ENCODE measurements at places on chromosomes 6 and 20.

DNA sequence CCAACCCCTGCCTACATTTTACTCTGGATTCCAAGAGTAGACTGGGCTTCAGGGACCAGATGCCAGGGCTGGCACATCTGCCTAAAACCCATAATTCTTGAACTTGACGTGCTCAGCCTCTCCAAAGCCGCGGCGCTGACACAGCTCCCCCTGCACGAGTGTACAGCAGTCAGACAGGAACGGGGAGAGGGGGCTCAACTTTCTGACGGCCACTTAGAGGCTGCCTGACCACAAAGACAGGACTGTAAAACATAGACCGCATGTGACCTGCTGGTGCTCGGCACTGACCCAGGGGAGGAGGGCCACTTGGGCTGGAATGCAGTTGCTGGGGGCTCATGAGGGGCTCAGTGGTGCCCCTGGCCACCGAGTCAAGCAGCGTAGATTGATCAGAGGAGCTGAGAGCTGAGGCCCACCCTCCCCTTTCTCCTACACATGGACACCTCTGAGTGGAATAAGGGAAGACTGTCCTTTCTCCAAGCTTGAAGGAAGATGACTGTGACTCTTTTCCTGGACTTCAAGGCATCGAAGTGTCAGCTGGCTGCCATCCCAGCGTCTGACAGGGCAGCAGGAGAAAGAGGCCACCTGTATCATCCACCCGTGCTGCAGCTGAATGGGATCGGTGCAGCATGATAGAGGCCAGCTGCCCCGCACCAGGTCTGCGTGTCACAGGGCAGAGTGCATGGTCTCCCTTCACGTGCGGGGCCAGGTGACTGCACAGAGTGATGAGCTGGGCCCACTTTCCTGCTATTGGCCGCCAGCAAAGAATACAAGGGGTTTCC lies 171.3 kb upstream of the AGPAT4 start:
- no peak for DNase-seq

GRCh38 chr6:14241255-14242070 lies 123.9 kb downstream of the CD83 start:
- DNase-seq, result no peak

GRCh38 chr6:35475573-35475972 lies 7.4 kb downstream of the RPL10A start:
- DNase-seq, result no peak

GRCh38 chr6:26216886-26217713 lies 129.9 kb downstream of the HFE start:
- DNase-seq, result no peak

DNA sequence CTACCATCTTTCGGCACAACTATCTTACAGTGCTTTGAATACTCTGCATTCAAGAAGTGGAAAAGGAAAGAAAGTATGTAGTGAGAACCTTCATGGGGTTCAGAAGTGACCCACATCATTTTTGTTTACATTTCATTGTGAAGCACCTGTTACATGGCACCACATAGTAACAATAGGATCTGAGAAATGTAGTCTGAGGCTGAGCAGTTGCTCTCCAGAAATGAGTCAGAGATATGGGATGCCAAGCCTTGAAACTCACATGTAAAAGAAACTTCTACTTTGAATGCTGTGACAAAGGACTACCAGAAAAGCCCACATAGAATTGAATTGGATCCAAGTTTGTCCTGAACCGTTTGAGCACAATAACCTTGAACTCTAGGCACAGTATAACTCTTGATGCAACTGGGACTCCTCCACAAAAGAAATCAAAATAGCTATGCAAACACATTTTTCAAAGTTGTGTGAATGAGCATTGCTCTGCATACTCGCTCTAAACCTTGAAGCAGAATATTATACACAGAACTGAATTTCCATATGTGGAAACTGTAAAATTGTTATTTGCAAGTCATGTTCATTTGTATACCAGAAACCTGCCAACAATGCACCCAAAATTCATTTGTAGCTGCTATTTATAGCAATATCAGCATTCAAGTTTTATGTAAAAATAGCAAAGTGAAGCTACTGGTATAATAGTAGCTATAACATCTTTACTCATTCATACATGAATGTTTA lies 400.9 kb upstream of the POU3F2 start:
- DNase-seq, result no peak

- DNase-seq, result no peak
Measured at GRCh38 chr6:4930025-4930691, 73.7 kb downstream of the RPP40 start.

- no peak for DNase-seq
Measured at GRCh38 chr6:43900916-43901732, 131.1 kb downstream of the VEGFA start.

- DNase-seq, result no peak
Measured at GRCh38 chr20:3995749-3996320, 19.5 kb downstream of the RNF24 start.

DNA sequence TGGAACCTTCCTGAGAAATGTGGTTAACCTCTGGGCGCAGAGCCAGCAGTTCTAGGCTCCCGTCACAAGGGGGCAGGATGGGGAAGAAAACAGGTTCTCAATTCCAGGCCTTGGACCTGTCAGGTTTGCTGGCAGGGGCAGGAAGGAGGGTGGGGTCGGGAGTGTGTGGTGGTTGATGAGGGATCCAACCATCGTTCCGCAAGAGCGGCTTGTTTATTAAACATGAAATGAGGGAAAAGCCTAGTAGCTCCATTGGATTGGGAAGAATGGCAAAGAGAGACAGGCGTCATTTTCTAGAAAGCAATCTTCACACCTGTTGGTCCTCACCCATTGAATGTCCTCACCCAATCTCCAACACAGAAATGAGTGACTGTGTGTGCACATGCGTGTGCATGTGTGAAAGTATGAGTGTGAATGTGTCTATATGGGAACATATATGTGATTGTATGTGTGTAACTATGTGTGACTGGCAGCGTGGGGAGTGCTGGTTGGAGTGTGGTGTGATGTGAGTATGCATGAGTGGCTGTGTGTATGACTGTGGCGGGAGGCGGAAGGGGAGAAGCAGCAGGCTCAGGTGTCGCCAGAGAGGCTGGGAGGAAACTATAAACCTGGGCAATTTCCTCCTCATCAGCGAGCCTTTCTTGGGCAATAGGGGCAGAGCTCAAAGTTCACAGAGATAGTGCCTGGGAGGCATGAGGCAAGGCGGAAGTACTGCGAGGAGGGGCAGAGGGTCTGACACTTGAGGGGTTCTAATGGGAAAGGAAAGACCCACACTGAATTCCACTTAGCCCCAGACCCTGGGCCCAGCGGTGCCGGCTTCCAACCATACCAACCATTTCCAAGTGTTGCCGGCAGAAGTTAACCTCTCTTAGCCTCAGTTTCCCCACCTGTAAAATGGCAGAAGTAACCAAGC lies 29.6 kb downstream of the SRSF3 start:
- DNase-seq, result peak; percentile 68

- peak; percentile 80 for DNase-seq
Measured at GRCh38 chr20:51400051-51400926, 142.2 kb downstream of the NFATC2 start.

GRCh38 chr6:71852948-71853347 lies 33.4 kb upstream of the RIMS1 start:
- no peak for DNase-seq

DNA sequence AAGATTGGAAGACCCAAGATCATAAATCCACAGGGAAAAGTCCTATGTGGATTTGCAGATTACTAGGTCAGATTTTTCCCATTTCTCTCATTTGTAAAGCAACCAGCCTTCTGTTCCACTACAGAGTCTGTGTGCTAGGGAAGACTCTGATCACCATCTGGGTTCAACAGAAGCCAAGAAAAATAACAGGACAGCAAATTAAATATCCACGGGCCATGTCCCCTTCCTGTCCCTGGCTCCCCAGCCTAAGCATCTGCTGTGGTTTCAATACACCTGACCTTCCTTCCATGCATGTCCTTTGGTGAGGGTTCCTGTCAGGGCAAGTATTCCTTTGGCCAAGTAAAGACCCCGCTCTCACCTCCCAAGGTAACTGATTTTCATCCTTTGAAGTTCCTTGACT lies 558.8 kb downstream of the KIF16B start:
- DNase-seq, result no peak

- DNase-seq, result no peak
Measured at GRCh38 chr6:131780600-131780999, 27.2 kb upstream of the ENPP1 start.

DNA sequence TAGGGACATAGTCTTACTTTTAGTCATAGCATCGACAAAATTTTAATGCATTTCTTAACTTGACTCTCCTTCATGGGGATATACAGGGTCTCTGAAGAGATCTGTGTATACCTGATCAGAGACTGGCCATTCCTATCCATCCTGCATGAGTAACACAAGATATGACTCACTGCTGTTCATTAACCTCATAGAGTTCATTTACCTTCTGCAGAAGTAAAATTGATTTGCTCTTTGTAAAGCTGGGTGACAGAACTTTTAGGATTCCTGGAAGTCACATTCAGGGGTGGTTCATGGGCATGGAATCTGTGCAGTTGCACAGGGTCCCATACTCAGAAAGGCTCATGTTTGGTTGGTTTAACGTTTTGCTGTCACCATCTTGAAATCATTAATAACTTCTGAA lies 53.2 kb downstream of the PDE7B start:
- DNase-seq, result no peak

DNA sequence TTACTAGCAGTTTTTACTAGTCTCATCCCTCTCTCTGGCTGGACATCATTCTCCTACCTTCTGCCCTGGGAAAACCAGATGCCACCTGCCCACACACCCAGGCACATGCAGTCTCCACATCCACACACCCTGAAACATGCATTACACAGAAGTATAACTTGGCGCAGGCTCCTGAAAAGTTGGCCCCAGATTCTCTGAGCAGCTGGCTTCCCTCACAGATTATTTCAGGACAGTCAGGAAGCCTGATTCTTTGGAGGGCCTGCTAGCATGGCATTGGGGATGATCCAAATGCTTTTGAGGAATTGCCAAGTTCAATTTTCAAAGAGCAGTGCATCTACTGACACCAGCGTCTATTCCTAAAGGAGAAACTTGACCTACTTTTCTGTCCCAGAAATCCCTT lies 27.8 kb upstream of the KIF16B start:
- DNase-seq, result no peak

- no peak for DNase-seq
Measured at GRCh38 chr6:112502351-112503090, 155.4 kb downstream of the RFPL4B start.

GRCh38 chr6:35014786-35015185 lies 125.7 kb downstream of the ANKS1A start:
- no peak for DNase-seq

GRCh38 chr6:149316108-149316727 lies 1.3 kb upstream of the TAB2 start:
- DNase-seq, result no peak

DNA sequence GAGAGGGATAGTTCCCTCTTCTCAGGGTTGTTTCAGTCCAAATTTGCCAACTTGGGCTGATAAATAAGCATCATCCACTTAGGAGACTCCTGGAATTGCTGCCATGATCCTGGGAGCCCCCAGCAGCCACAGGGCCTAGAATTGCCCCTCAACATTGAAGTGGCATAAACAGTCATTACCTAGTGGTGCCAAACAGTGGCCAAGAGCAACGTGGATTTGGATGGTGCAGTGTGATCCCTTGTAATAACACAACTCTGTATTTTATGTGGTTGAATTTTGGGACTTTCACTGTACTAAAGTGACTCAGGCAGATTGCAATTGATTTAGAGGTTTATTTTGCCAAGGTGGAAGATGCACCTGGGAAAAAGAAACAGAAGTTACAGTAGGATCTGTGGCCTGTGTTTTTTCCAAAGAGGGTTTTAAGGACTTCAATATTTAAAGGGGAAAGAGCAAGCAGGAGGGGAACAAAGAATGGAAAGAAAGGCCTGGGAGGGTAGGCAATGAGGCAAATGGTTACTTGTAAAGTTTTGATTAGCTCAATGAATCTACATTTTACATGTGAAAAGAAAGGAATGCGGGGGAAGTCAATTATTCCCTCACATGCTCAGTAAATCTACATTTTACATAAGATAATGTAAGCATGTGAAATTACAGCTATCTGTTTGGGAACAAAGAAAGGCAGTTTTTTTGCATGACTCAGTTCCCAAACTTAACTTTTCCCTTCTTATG lies 168.0 kb upstream of the NOX3 start:
- DNase-seq, result no peak

DNA sequence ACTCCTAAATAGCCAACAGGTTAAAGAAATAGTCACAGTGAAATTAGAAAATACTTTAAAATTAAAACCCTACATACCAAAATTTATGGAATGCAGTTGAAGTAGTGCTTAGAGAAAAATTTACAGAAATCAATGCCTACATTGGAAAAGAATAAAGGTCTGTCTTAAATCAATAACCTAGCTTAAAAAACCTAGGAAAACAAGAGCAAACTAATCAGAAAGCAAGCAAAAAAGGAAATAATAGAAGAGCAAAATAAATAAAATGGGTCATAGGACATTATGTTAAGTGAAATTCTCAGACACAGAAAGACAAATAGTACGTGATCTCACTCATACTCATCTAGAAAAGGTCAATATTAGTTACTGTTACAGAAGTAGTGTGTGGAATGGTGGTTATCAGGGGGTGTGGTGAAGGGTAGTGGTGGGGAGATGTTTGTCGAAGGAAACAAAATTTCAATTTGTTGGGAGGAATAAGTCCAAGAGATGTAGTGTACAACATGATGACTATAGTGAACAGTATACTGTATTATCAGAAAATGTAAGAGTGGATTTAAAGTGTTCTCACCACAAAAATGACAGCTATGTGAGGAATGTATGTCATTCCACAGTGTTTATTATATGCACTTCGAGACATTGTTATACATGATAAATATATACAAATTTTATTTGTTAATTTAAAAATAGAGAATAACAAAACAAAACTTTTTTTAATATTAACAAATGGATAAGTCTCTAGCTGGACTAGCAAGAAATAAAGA lies 423.6 kb downstream of the CDH26 start:
- no peak for DNase-seq

- DNase-seq, result peak; percentile 45
Measured at GRCh38 chr20:62776692-62777527, 19.4 kb upstream of the MRGBP start.

DNA sequence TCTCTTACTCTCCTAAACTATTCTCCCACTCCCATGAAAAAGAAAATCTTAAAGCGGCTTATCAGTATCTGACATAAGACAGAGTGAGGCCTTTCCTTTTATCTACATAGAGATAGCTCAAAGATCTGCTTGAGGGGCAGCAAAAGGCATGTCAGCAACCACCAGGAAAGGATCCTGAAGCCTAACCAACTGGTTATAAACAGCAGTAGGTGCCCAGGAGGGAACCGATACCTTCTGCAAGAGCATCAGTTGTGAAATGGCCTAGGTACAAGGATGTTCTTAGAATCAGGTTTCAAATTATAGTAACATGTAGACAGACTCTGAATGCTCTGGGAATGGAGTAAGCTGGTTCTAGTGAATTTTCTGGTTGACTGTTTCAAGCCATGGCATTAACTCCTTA lies 21.4 kb downstream of the JARID2 start:
- DNase-seq, result no peak

Measured in central memory CD4-positive, alpha-beta T cell (primary cell).